ENCODE measurements at places on chromosomes 5 and 9.

- no peaks in the 10 kb centered on the region for H3K4me1 ChIP-seq
- no peak for DNase-seq
- H3K4me3 ChIP-seq, result no peak overlapping the region
- H3K36me3 ChIP-seq, result peaks cover 18% of the 10 kb centered on the region
- H3K27ac ChIP-seq, result peak overlapping the region; percentile 27
Observed at GRCh38 chr5:139283252-139284166, 10.0 kb upstream of the MATR3 start.

- H3K36me3 ChIP-seq, result peaks cover 29% of the 10 kb centered on the region
- peak within 1 kb of the TSS; percentile 93 for H3K27ac ChIP-seq
- no peaks in the 10 kb centered on the region for H3K27me3 ChIP-seq
- DNase-seq, result no peak
- H3K4me3 ChIP-seq, result peak within 1 kb of the TSS; percentile 93
- peaks cover 39% of the 10 kb centered on the region for H3K4me1 ChIP-seq
Observed at GRCh38 chr9:120876842-120877240, at the start of gene PHF19. TSS of gene PHF19 (minus strand) at chr9:120877188. CDS start at chr9:120874741, 2,447 bp downstream.

GRCh38 chr5:10903786-10904560 lies 142.9 kb upstream of the DAP start:
- H3K27ac ChIP-seq, result no peak overlapping the region
- H3K4me1 ChIP-seq, result no peaks in the 10 kb centered on the region
- DNase-seq, result no peak
- H3K27me3 ChIP-seq, result peaks cover 40% of the 10 kb centered on the region
- no peak overlapping the region for H3K4me3 ChIP-seq
- no peaks in the 10 kb centered on the region for H3K36me3 ChIP-seq

DNA sequence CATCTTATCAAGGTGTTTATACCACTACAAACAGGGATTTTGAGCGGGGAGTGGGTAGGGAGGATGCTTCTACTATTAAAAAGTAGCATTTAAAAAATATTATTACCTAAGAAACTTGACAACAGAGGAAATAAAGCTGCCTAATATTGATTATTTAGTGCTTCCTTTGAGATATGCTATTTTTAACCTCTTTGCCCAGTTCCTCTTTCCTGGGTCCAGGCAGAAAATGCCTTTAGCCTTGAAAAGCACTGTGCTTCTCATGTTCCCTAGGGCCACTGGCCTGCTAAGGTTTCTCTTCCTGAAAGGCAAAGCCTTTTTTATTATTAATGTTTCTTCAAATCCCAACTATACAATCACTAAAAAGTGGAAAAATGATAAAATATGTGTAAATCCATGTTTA lies 217.2 kb upstream of the HAPLN1 start:
- DNase-seq, result no peak
- no peaks in the 10 kb centered on the region for H3K27me3 ChIP-seq
- H3K27ac ChIP-seq, result no peak overlapping the region
- no peak overlapping the region for H3K4me3 ChIP-seq
- no peaks in the 10 kb centered on the region for H3K4me1 ChIP-seq

- H3K27me3 ChIP-seq, result no peaks in the 10 kb centered on the region
- H3K36me3 ChIP-seq, result peaks cover 12% of the 10 kb centered on the region
Observed at GRCh38 chr9:4861145-4861544, 68.4 kb downstream of the RCL1 start.
